Fibroblast of lung (primary cell): ENCODE measurements at places on chromosomes 7 and 10. TPM values are rescaled to one million over a fixed set of nuclear protein-coding genes. Genes with fewer than 3 reads are reported as not detected.

DNA sequence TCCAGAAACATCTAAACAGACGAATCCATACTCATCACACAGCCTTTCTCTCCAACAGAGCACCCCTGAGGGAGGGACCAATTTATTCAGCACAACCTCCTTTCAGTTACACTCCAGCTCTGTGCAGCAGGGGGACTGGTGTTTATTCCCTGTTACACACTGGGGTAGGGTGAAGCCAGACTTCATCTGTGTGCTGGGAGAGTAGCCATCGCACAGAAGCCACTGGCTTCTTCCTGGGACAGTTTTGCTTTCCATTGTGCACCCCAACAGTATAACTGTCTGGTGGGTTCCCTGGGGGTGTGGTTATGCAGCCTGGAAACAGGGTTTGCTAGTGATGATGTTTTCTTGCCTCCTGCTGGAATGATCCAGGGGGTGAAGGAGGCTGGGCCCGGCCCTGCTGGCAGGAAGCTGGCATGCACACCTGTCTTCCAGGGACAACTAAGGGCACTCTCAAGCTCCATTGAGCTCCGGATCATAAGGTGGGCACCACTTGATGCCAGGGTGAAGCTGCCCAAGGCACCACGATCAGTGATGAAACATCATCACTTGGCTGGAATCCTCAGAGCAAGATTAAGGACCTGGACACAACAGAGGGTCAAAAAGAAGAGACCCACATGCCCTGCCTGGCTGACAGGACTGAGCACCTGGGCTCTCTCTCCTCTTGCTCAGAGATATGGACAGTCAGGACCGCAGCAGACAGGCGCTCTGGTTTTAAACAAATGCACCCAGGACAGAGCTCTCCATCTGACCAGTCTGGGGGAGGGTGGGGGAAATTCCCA lies 293.2 kb downstream of the GRID1 start:
- DNase-seq, result no peak

DNA sequence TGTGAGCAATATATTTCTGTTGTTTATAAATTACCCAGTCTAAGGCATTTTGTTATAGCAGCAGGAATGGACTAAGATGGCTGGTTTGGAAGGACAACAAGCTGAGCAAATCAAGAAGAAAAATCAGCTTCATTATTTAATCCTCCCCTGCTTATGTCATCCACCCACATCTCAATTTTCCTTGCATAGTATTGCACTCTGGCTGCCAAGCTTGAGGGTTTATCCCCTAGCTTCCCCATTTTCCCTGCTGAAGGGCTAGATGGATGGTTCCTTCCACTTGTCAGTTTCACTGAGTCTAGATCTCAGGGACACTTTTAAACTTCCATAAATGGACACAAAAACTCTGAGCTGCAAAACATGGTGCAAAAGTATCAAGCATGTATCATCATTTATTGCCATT lies 75.2 kb upstream of the LAMB4 start:
- DNase-seq, result no peak

DNA sequence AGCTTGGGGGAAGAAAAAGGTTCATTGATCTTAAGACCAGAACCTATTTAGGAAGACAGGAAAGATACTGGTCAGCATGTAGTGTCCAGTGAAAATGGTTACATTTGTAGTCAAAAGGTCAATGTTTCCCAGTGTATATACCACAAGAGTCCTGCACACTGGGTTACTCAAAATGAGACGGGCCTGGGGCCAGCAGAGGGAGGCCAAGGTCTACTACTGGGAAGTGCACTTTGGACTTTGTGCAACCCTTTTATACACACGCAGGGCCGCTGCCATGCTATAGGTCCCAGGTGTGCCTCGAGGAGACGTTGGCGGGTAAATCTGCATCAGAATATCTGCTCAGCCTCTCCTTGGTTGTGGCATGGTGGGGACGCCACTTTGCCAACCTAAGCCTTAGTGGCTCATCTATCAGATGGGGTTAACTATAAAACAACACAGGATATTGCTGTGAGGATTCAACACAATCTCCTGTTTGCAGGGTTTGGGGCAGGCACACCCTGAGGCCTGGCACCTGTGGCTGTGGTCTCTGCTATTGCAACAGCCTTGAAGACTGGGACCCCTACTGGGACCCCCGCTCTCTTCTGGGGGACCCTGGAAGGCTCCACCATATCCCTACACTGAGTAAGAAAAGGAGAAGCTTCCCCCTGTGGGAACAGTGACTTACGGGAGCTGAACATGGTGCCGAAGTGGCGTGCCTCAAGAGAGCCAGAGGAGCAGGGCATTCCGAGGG lies 19.7 kb downstream of the CLRN3 start:
- DNase-seq, result no peak

The SFTPD gene
- not detected in 2 replicates for total RNA-seq

GRCh38 chr10:62171791-62172190 lies 96.9 kb downstream of the RTKN2 start:
- peak; percentile 24 for DNase-seq

GRCh38 chr10:50992356-50992901 lies 81.9 kb upstream of the PRKG1 start:
- DNase-seq, result peak; percentile 38

The INMT gene
- 17.5 and 75.8 TPM in 2 replicates for total RNA-seq

GRCh38 chr10:33937036-33937730 lies 602.7 kb upstream of the NRP1 start:
- no peak for DNase-seq

The SEMA3E gene
- total RNA-seq, result 1.5 and 2.0 TPM in 2 replicates

DNA sequence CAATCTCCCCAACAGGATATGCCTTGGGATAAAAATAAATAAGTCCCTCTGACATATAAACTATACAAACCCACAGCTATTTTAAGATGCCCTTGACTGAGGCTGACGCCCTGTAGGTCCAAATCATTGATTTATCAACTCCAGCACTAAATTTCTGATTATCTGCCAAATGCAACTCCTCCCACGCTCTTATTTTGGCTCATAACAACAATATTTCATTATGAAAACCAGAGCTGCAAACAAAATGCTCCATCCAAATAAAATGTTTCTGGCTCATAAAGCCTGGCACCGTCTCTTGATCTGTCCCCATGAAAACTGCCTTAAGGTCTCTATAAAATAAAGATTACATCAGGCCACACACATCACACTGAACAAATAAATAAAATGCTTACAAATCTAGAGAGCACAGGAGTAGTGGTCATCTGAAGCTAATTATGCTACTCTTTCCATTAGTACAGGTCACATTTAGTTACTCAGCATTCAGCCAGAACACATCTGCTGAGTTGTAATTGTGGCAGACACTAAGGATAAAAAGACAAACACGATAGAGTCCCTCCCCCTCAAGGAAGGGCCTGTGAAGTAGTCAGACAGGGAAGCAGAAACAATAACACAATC lies 28.8 kb downstream of the CACUL1 start:
- DNase-seq, result peak; percentile 34

DNA sequence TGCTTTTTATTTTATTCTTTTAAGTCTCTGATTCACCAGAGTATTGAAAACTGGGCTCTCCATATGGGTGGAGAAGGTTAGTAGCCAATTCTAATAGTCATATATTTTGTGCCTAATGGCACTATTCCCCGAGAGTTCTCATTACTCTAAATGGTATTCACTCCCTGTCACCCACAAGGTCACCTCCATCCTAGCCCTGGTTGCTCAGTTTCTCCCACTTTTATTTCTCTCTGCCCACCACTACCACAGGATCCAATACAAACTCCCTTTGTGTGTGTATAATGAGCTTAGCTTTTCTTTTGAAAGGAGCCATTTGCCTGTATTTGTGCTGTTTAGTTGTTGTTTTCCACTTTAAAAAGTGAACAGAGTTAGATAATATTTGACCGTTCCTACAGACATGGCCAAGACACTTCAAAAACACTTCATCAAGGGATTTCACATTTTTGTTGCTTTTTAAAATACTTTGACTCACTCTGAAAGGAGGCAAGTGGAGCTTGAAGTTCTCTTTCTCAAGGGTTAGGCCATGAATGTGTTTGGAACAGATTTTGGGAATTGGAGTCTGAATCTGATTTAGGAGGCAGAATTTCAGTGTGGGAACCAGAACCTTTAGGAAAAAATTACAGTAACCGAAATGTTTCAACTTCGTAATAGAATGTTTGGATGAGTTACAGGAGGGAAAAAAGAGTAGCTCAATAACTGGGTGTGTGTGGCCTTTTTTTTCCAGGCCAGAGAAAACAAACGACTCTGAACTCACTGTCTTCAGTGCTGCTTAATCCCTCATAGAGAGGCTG lies 321.3 kb downstream of the BICC1 start:
- DNase-seq, result peak; percentile 14

- no peak for DNase-seq
These were observed 213.6 kb upstream of the CELF2 start for GRCh38 chr10:10804061-10804460.
